ENCODE measurements at places on chromosomes 16 and 17.

- peak; percentile 9 for DNase-seq
These were observed 24.0 kb downstream of the LIMD2 start for GRCh38 chr17:63675607-63676546.

GRCh38 chr17:19646788-19647696, 1.5 kb upstream of the ALDH3A2 start:
- DNase-seq = no peak

DNA sequence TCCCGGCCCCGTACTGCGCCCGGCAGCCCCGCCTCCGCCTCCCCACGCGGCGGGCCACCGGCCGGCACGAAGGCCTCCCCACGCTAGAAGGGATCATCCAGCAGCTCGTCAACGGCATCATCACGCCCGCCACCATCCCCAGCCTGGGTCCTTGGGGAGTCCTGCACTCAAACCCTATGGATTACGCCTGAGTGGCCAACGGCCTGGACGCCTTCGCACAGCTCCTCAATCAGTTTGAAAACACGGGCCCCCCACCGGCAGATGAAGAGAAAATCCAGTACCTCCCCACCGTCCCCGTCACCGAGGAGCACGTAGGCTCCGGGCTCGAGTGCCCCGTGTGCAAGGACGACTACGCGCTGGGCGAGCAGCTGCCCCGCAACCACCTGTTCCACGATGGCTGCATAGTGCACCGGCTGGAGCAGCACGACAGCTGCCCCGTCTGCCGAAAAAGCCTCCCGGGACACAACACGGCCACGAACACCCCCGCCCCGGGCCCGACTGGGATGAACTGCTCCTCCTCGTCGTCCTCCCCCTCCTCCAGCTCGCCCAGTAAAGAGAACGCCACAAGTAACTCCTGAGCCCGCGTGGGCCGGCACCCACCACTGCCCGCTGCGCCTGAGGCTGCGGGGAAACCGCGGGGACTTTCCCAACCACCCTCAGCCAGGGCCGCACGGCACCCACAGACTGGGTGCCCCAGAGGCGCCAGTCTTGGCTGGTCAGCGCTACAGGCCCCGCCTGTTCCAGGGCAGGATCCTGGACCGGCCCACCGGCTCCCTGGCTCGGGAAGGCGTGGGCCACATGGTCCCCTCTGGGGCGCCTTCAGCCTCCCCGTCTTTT, 39.0 kb upstream of the AKAP1 start:
- no peak for DNase-seq

- DNase-seq = no peak
These were observed 44.2 kb upstream of the ZNF423 start for GRCh38 chr16:49899991-49900695.

- no peak for DNase-seq
These were observed 10.9 kb downstream of the ZNF18 start for GRCh38 chr17:11986179-11986941.

DNA sequence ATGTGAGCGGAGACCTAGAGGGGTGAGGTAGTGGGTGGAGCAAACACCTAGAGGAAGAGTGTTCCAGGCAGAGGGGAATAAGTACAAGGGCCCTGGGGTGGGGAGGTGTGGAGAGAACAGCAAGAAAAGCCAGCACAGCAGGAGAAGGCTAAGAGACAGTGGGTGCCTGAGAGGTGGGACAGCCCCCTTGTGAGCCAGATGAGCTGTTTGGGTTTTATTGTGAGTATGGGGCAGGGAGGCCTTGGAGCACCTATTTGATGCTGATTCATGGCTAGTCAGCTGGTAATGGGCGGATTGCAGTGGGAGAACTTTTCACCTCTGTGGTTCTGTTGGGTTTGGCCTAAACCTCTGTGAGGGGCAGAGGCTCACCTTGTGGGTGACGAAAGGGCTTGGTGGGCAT, 68.4 kb downstream of the ABCC1 start:
- no peak for DNase-seq

DNA sequence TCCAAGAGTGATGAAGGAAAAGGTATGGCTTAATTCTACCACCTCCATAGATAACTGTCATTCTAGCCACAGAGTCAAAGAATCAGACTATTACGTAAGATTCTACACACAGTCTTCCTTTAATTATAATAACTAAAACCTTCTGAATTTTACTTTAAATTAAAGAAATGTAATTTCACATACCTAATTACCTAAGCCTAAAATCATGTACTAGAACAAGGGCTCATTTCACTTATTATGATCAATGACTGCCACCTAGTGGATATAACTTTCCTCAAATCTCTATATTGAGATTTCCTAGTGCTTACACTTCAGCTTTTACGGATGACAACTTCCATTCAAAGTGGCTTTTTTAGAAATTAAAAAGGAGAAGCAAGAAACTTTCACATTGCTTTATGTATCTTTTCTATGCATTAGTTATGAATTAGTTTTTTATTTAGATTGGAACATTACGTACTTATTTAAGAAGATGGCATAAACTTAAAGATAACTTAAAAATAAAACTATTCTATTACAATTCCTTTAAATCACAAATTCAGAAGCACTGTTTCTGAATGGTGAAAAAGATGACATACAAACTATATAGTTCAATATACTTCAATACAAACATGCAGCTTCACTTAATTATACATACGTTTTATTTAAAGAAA, 18.2 kb upstream of the ABCA10 start:
- no peak for DNase-seq
